Progenitor cell of endocrine pancreas (in vitro differentiated cells): ENCODE measurements at places on chromosomes 6 and 20. TPM values are rescaled to one million over a fixed set of nuclear protein-coding genes. Genes with fewer than 3 reads are reported as not detected.

DNA sequence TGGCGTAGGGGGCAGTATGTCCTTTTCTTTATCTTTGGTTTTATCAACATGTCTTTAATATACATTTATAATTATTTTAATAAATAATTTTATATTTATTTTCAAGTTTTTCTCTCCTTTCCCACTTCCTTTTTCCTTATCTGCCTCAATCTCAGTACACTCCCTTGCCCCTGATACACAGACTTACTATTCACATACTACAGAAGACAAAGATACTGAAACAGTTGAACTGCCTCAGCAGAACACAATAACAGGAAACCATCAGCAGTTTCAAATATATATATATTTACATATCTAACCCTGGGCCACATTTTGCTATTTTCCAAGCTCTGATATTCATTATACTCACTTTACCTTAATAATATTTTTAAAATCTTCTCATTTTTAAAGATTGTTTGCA, 19.8 kb downstream of the IBTK start:
- H3K4me3 ChIP-seq = no peak overlapping the region
- peak overlapping the region; percentile 42 for H3K27ac ChIP-seq
- H3K4me1 ChIP-seq = no peaks in the 10 kb centered on the region
- peaks cover 19% of the 10 kb centered on the region for H3K36me3 ChIP-seq

DNA sequence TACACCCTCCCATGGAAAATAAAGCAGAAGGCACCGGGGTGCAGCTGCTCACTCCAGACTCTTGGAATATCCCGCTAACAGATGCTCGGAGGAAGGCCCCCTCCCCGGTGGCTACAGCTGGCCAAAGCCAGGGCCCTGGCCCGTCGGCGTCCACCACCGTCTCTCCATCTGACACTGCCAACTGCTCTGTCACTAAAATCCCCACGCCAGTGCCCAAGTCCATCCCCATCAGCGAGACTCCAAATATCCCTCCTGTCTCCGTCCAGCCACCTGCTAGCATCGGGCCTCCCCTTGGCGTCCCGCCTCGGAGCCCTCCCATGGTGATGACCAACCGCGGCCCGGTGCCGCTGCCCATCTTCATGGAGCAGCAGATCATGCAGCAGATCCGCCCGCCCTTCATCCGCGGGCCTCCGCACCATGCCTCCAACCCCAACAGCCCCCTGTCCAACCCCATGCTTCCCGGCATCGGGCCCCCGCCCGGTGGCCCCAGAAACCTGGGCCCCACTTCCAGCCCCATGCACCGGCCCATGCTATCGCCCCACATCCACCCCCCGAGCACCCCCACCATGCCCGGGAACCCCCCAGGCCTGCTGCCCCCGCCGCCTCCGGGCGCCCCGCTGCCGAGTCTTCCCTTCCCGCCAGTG, 143.9 kb downstream of the SOBP start:
- H3K4me1 ChIP-seq = peaks cover 2% of the 10 kb centered on the region
- H3K4me3 ChIP-seq = peak overlapping the region; percentile 39
- H3K36me3 ChIP-seq = peaks cover 13% of the 10 kb centered on the region
- DNase-seq = no peak

DNA sequence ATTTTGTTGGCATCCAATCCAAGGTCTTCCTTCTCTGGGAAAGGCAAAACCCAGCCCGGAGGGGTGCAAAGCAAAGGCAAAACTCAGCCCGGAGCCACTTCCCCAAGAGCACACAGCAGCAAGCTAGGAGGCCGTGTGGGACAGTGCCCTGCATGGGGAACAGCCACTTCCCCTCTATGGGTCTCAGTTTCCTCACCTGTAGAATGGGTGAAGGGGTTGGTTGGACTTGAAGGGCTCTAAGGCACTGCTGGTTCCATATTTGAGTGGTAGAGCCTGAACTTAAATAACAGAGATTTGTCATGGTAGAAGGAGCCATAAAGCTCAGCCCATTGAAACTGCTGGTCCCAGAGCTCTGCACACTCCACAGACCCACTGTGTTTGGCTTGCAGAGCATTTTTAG, 51.3 kb upstream of the CCDC167 start:
- peaks cover 16% of the 10 kb centered on the region for H3K27me3 ChIP-seq
- no peak for DNase-seq
- H3K4me3 ChIP-seq = no peak overlapping the region
- H3K27ac ChIP-seq = no peak overlapping the region

GRCh38 chr20:17012546-17013226, 214.2 kb upstream of the PCSK2 start:
- no peak overlapping the region for H3K27ac ChIP-seq
- DNase-seq = no peak
- peaks cover 3% of the 10 kb centered on the region for H3K27me3 ChIP-seq
- no peak overlapping the region for H3K4me3 ChIP-seq
- no peaks in the 10 kb centered on the region for H3K4me1 ChIP-seq

DNA sequence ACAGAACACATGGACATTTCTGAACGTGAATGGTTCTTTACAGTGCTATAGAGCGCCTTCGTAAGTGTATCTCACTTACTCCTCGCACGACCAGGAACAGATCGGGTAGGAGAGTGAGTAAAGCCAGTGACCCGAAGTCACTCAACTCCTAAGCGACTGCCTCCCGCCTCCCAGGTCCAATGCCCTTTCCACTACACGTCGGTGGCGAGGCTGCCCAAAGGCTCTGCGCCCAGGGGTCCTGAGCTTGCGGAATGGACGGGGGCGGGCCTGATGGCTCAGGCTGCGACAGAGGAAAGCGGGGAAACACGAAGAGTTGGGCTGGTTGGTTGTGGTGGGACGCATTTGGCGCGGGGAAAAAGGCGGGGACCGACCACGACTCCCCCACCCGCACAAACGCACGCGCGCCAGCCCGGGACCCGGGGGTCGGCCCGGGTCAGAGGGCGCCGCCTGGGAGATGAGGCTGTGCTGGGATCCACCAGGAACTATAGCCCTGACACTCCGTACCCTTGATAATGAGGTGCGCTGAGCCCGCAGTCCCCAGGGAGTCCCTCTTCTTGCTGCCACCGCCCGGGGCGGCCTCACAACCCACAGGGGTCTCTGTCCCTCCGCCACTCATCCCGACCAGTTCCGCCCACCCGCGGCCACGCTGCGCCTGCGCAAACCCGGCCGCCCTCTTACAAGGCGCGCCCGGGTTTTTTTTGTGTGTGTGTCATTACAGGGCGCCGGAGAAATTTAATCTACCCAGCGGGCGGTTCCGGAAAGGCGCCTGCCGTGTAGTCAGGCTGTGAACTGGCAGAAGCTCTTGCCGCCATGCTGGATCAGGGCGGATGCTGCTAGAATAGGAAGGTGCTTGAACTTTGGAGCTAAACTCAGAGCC, at the start of gene BLOC1S5:
Gene BLOC1S5, minus strand, starts transcription at position 629 of the 877 bp plus-strand sequence. Its CDS starts 13 bp downstream, at position 616.
- H3K36me3 ChIP-seq = peaks cover 3% of the 10 kb centered on the region
- peak within 1 kb of the TSS; percentile 95 for H3K4me3 ChIP-seq
- peaks cover 13% of the 10 kb centered on the region for H3K4me1 ChIP-seq
- peak within 1 kb of the TSS; percentile 95 for H3K27ac ChIP-seq
- no peaks in the 10 kb centered on the region for H3K27me3 ChIP-seq

DNA sequence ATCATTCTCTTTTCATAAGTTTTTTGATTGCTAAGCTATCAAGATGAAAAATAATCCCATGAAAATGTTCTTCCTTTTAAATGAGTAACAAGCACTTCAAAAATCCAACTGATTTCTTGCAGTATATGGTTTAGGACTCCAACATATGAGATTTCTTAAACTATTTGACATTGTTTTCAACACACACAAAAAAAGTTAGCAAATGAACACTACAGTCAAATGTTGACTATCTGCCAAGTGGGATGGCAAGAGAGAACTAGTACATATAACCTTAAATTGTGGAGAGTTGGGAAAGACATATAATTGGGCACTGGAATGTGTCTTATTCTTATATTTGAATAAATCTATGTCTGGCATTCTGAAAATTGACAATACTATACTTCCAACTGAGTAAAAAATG, 15.6 kb downstream of the COL21A1 start:
- no peaks in the 10 kb centered on the region for H3K27me3 ChIP-seq
- no peaks in the 10 kb centered on the region for H3K36me3 ChIP-seq
- no peak overlapping the region for H3K4me3 ChIP-seq

GRCh38 chr6:16420337-16420714, 181.9 kb downstream of the GMPR start:
- DNase-seq = no peak
- no peaks in the 10 kb centered on the region for H3K36me3 ChIP-seq
- H3K27ac ChIP-seq = no peak overlapping the region
- H3K4me1 ChIP-seq = peaks cover 5% of the 10 kb centered on the region

GRCh38 chr6:125637207-125637606, 112.2 kb upstream of the HEY2 start:
- H3K27me3 ChIP-seq = peaks cover 5% of the 10 kb centered on the region
- DNase-seq = no peak

DNA sequence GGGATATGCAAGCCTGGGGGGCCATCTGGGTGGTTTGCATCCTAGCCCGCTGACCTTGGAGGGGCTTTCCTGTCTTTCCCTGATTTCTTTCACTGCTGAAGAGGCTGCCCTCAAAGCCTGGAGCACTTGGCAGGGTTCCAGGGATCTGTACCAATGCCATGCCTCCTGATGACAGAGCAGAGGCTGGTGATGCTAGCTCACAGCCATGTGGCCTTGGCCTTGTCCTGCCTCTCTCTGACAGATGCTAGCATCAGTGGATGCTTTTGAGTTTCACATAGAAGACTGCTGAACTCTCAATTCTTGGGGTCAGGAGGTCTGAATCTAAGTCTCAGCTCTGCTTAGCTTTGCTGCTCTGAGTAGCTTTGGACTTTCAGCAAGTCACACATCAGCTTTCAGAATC, 21.9 kb upstream of the RREB1 start:
- H3K27ac ChIP-seq = no peak overlapping the region
- peaks cover 12% of the 10 kb centered on the region for H3K27me3 ChIP-seq
- H3K36me3 ChIP-seq = no peaks in the 10 kb centered on the region
- no peak for DNase-seq
- peaks cover 8% of the 10 kb centered on the region for H3K4me1 ChIP-seq
- H3K4me3 ChIP-seq = no peak overlapping the region

- no peak overlapping the region for H3K4me3 ChIP-seq
- no peak for DNase-seq
- H3K27ac ChIP-seq = no peak overlapping the region
- peaks cover 2% of the 10 kb centered on the region for H3K27me3 ChIP-seq
- no peaks in the 10 kb centered on the region for H3K4me1 ChIP-seq
- H3K36me3 ChIP-seq = peaks cover 6% of the 10 kb centered on the region
Measured at GRCh38 chr6:15715851-15716250, 53.0 kb upstream of the DTNBP1 start.

DNA sequence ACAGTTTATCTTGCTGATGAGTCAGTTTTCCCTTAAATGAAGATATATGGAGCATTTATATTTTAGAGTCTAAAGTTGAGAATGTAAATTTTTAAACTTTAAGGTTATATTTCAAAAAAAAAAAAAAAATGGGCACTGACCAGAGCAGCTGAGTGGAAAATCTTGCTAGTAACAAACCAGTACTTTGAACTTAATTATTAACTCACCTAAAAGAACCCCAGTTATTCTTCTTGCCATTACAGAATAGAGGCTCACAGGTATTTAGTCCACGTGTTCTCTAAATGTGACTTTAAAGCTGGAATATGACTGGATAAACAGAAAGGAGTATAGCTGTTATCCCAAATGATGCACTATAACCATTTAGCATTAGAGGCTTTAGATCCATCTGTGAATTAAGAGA, 178.4 kb downstream of the COL9A1 start:
- H3K27me3 ChIP-seq = no peaks in the 10 kb centered on the region
- no peak overlapping the region for H3K4me3 ChIP-seq
- H3K4me1 ChIP-seq = peaks cover 13% of the 10 kb centered on the region
- H3K27ac ChIP-seq = no peak overlapping the region

- H3K27ac ChIP-seq = no peak overlapping the region
- no peak overlapping the region for H3K4me3 ChIP-seq
- H3K27me3 ChIP-seq = no peaks in the 10 kb centered on the region
- DNase-seq = no peak
Measured at GRCh38 chr6:157150076-157150475, 173.2 kb downstream of the TMEM242 start.

GRCh38 chr20:14193885-14194284, 143.5 kb downstream of the FLRT3 start:
- H3K4me1 ChIP-seq = peaks cover 22% of the 10 kb centered on the region
- no peak overlapping the region for H3K27ac ChIP-seq
- H3K27me3 ChIP-seq = no peaks in the 10 kb centered on the region
- H3K36me3 ChIP-seq = no peaks in the 10 kb centered on the region
- H3K4me3 ChIP-seq = no peak overlapping the region
- no peak for DNase-seq

DNA sequence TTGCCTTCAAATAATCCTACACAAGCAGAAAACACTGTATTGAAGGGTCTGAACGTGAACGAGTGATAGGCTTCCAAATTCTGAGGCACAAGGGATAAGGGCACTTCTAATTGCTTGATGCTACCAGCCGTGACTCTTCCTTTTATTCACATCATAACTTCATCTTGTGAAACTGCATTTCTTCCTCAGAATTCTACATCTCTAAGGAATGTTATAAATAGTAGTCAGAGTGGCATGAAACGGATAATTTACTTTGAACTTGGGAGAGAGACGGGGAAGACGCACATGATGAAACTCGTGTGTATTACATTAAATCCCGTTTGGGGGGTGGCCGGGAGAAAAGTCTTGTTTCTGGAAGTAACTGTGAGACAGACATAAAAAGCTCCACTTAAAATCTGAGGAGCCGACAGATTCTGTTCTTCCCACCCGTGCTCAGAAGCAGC, 754 bp downstream of the HDDC2 start:
- peak overlapping the region; percentile 95 for H3K27ac ChIP-seq
- peaks cover 24% of the 10 kb centered on the region for H3K36me3 ChIP-seq
- H3K27me3 ChIP-seq = peaks cover 5% of the 10 kb centered on the region
- H3K4me3 ChIP-seq = peak overlapping the region; percentile 85
- DNase-seq = no peak
- peaks cover 16% of the 10 kb centered on the region for H3K4me1 ChIP-seq

DNA sequence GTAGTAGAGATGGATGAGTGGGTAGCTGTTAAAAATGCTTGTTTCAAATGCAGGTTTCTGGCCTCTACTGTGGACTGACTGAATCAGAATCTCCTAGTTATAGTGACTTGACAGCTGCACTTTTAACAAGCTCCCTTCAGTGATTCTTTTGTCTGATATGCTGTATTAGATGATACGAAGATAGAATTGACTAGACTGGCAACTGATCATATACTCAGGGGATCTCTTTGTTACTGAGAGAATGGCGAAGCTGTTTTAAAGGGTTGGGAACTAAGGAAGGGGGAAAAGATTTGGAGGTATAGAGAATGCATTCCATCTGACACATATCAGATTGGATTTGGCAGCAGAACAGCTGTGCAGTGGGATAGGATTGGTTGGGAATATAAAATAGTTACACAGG, 7.0 kb downstream of the ENPP4 start:
- no peak overlapping the region for H3K4me3 ChIP-seq
- no peak overlapping the region for H3K27ac ChIP-seq
- peaks cover 9% of the 10 kb centered on the region for H3K4me1 ChIP-seq
- no peaks in the 10 kb centered on the region for H3K27me3 ChIP-seq

- peaks cover 25% of the 10 kb centered on the region for H3K27me3 ChIP-seq
- no peak overlapping the region for H3K27ac ChIP-seq
- H3K4me3 ChIP-seq = no peak overlapping the region
Measured at GRCh38 chr6:250676-251075, 41.6 kb upstream of the DUSP22 start.

GRCh38 chr20:51446656-51447055, 95.9 kb downstream of the NFATC2 start:
- DNase-seq = no peak
- H3K4me1 ChIP-seq = peaks cover 4% of the 10 kb centered on the region
- H3K36me3 ChIP-seq = peaks cover 2% of the 10 kb centered on the region
- no peak overlapping the region for H3K4me3 ChIP-seq
- no peak overlapping the region for H3K27ac ChIP-seq

The NCOA6 gene
- total RNA-seq = 75.4 and 80.7 TPM in 2 replicates

The AGPAT1 gene
- 94.1 and 102 TPM in 2 replicates for total RNA-seq

The SAMD5 gene
- total RNA-seq = 22.4 and 24.0 TPM in 2 replicates

The COX4I2 gene
- total RNA-seq = not detected in 2 replicates

The MYL9 gene
- total RNA-seq = 31.0 and 46.0 TPM in 2 replicates

The TINAG gene
- not detected in 2 replicates for total RNA-seq

The KCNK15 gene
- total RNA-seq = 0.22 and 0.27 TPM in 2 replicates

The CAGE1 gene
- not detected in 2 replicates for total RNA-seq

The SLC35D3 gene
- 0.13 TPM in 1 of 2 replicates, not detected in the other for total RNA-seq

The EDEM2 gene
- 38.3 and 40.1 TPM in 2 replicates for total RNA-seq

The JPH2 gene
- 0.12 and 0.24 TPM in 2 replicates for total RNA-seq

The KIF3B gene
- 60.2 and 61.6 TPM in 2 replicates for total RNA-seq
